ENCODE measurements at places on chromosomes 12 and 14. TPM values are rescaled to one million over a fixed set of nuclear protein-coding genes. Genes with fewer than 3 reads are reported as not detected.

GRCh38 chr12:2646341-2646740, 148.4 kb upstream of the FKBP4 start:
- no peak for DNase-seq

DNA sequence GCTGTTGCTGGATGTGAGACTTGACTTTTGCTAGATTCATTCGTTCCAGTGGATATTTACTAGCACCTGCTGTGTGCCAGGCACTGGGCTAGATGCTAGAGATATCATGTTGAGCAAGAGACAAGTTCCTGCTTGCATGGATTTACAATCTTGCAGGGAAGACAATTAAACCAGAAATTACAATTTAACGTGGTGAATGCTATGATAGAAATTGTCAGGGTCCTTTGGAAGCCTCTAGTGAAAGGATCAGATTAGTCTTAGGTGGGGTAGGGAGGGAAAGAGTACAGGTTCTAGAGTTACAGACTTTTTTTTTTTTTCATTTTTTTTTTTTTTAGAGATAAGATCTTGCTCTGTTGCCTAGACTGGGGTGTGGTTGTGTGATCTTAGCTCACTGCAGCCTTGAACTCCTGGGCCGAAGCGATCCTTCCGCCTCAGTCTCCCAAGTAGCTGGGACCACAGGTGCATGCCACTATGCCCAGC, 36.7 kb downstream of the SPATS2 start:
- DNase-seq = no peak

DNA sequence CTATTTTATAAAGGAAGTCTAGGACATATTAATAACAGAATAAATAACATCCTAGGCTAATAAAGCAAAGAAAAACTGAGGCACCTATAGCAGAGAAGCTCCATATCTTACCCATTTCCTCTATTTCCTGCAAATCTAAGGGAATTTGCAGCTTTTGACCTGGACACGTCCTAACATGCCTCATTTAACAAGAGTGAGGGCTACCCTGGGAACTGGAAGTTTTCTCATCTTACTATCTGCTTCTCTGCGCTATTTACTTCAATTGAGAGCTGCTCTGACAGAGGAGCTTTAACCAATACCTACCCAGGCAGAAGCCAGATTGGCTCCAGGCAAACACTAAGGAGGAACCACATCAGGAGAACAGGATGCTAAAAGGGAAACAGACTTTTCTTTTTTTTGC, 5.7 kb downstream of the YBX3 start:
- peak; percentile 49 for DNase-seq

DNA sequence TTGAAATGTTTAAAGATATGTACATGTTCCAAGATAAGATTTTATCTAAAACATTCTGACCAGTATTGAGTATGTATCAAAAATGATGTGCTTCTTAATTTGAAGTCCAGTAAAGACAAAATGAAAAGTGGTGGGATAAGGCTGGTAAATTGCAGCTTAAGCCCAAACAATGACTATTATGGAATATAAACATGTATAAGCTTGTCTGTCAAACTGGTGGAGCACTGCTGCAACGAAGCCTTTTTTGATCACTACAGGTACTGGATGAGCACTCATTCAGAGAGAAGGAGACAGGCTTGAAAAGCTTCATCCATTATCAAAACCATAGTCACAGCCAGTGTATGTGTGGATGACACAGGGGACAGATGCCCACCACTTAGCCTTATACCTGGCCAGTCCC, 138.4 kb downstream of the ATP23 start:
- DNase-seq = no peak

- no peak for DNase-seq
These were observed 42.7 kb upstream of the NID2 start for GRCh38 chr14:52111583-52111982.

GRCh38 chr14:49014476-49014875, 571.7 kb downstream of the RPS29 start:
- DNase-seq = no peak

DNA sequence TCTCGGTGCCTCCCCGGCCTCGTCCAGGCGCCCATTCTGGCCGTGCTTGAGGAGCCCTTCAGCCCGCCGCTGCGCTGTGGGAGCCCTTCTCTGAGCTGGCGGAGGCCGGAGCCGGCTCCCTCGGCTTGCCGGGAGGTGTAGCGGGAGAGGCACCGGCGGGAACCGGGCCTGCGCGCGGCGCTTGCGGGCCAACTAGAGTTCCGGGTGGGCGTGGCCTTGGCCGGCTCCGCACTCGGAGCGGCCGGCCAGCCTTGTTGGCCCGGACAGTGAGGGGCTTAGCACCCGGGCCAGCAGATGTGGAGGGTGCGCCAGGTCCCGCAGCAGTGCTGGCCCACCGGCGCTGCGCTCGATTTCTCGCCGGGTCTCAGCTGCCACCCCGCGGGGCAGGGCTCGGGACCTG, 168.7 kb upstream of the RPL10L start:
- no peak for DNase-seq

The HCFC2 gene
- total RNA-seq = 30.4 TPM

The NKX2-1 gene
- not detected for total RNA-seq

The OVCH1 gene
- total RNA-seq = 0.21 TPM

The TAS2R30 gene
- total RNA-seq = 2.2 TPM

The ESR2 gene
- total RNA-seq = 0.99 TPM
